ENCODE measurements at places on chromosomes 11 and 22.

- no peak for DNase-seq
These were observed 576 bp upstream of the BLID start for GRCh38 chr11:122116591-122116990.

DNA sequence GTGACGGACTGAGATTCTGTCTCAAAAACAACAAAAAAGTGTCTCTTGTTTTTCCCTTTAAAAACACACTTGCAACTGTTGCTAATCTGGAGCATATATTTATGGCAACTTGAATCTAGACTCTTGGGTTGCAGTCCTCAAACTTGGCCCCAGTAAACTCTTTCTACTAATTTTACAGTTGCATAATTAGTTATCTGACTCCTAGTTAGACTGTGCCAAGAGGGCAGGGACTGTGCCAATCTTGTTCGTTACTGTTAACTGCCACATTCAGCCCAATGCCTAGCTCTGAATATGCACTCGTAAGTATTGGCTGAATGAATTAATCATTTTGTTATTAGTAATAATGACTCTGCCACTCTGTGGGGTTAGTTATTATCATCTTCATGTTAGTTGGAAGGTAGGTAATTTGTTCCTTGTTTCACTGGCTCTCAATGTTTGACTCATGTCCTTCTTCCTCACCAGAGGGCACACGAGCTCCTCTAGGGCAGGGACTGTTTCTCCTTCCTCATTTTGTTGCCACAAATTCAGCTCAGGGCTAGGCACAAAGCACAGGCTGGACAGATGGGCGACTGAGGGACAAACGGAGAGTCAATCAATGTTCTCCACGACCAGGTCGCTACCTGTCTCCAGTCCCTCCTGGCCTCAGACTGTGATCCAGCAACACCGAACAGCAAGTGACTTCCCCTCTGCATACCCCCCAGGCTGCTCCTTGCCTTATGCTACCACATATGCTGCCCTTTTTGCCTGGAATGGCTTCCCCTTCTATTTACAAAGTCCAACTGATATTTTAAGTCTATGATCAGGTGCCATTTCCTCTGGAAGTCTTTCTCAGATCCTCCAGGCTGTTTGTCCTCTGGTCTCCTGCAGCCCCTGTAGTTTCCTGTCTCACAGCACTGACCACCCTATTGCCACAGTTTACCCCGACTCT lies 9.0 kb downstream of the CLPB start:
- DNase-seq, result no peak

DNA sequence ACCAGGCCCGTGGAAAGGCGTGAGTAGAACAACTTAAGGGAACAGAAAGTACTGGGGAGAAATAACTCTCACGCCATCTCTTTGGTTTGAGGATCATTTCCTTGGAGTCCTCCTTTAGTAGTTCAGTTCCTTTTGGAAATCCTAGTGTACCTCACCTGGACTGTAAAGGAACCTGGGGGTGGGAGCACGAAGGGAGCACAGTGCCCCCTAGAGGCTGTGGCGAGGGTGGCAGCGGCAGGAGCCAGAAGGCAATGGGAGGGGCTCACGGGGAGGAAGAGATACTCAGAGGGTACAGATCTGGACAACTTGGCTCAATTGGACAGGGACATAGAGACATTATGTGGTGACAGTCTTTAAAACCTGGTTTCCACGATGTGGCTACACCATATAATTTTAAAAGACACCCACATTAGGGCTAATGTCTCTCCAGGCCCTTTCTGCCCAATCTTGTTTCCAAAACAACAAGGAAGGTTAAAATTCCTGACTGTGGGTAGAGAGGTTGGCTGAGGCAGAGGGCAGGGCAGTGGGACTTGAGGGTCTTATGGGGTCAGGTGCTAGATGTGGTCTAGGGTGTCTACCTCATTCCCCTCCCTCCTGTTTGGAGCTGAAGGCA lies 87.0 kb downstream of the CSNK2A3 start:
- DNase-seq, result no peak

DNA sequence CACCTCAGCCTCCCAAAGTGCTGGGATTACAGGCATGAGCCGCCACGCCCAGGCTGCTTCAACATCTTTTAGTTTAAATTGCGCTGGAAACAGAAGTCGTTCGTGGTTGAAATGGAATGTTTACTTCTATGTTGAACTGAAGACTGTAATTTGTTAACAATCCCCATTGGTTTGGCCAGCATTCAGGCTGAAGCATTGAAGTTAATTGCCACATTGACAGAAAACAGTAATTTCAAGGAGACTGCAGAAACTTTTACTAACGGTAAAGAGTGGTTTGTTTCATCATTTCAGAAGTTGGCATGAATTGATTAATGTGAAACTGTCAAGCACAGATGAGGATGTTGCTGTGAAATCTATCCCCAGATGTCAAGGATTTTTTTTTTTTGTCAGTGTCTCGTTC lies 14.2 kb downstream of the AP5B1 start:
- DNase-seq, result peak; percentile 28

DNA sequence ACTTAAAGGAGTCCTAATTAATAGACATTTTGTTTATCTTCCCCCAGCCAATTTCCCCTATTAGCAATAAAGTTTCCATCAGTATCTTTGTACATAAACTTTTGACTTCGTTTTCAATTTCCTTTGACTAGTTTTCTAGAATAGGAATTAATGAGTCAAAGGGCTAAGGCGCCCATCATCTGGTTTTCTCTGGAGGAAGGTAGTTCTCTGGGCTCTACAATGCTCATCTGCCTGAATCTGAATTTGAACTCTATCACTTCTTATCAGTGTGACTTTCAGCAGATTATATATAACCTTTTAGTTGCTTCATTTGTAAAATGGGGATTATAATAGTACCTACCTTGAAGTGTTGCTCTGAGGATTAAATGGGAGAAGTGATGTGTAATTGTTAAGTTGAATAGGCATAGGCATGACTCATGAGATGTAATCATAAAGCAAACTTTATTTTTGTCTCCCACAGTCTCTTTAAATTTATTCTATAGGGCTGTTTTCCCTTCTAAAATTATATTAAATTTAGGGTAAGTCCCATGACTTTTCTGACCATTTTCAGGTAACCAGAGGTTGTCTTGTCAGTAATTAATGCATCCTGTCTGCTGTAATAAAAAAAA lies 5.8 kb upstream of the TUB start:
- DNase-seq, result no peak

GRCh38 chr11:110903830-110904229 lies 191.6 kb upstream of the ARHGAP20 start:
- no peak for DNase-seq

GRCh38 chr22:17966403-17966717 lies 58.0 kb downstream of the MICAL3 start:
- DNase-seq, result no peak

- DNase-seq, result no peak
These were observed 104.0 kb downstream of the MED15 start for GRCh38 chr22:20611418-20611817.

DNA sequence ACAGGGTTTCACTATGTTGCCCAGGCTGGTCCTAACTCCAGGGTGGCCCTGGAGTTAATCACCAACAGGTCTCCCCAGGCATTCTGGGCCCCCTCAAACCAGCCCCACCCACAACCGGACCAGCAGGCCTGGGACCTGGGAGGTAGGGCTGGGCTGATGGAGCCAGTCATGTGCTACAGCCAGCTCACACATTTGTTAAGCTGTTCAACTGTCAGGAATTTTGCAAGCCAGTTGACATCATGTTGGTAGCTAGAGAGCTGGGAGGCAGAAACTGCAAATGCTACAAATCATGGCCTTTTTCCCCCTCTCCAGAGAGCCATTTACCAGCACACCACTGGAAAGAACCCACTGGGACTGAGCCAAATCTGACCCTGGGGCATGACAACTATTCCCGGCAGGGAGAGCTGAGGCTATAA lies 6.8 kb downstream of the ARHGAP1 start:
- DNase-seq, result no peak

DNA sequence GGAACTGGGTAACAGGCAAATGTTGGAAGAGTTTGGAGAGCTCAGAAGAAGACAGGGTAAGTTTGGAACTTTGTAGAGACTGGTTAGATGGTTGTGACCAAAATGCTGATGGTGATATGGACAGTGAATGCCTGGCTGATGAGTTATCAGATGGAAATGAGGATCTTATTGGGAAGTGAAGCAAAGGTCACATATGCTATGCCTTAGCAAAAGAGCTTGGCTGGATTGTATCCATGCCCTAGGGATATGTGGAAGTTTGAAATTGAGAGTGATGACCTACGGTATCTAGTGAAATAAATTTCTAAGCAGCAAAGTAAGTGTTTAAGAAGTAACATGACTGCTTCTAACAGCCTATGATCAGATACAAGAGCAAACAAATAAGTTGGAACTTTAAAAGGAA lies 17.8 kb downstream of the BBOX1 start:
- DNase-seq, result peak; percentile 38

- DNase-seq, result no peak
These were observed 54.7 kb downstream of the ABTB2 start for GRCh38 chr11:34303028-34303570.

- DNase-seq, result no peak
These were observed 22.1 kb upstream of the CHKA start for GRCh38 chr11:68143310-68143689.

Data from HS-5 (cell line).